ENCODE measurements at places on chromosomes 3 and 15.

DNA sequence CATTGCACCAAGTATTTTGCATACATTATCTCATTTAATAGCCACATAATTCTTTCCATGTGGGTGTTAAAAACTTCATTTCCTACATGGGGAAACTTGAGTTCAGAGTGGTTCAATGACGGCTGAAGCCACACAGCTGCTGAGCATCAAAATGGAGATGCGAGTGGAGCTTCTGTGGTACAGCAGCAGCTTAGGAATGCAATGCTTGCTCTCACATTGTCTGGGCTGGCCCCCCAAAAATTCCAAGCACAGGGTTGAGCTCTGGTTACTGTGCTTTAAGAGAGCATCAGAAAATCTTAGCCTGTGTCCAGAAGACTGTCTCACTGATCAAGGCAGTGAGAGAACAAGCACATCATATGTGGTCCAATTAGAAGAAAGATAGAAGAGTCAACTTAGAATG lies 57.4 kb upstream of the GADL1 start:
- no peak for DNase-seq

DNA sequence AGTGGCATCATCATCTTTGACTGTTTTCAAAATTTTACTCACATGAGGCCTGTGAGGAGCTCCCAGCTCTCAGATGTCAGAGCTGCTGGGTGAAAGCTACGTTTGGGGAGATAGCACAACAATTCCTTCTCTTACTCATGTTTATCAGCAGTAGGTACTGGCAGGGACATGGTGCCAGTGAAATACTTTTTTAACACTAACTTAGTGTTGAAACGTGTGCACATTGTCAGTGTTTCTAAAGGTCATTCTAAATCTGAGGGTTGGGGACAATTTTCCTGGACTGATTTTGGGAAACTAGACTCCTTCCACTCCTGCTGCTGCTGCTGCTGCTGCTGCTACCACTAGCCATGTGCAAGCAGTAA lies 487.4 kb downstream of the PDCD6IP start:
- no peak for DNase-seq

DNA sequence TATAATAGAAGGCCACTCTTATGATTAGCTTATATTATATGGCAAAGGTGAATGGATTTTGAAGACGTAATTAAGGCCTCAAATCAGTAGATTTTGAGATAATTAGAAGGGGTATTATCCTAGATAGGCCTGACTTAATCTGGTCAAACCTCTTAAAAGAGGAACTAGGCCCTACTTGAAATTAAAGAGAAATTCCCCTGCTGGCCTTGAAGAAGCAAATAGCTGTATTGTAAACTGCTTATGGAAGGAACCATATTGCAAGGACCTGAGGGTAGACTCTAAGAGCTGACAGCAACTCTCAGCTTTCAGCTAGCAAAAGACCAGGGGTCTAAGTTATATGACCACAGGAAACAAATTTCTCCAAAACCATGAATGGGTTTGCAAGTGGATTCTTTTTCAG lies 219.0 kb upstream of the ONECUT1 start:
- DNase-seq: no peak

DNA sequence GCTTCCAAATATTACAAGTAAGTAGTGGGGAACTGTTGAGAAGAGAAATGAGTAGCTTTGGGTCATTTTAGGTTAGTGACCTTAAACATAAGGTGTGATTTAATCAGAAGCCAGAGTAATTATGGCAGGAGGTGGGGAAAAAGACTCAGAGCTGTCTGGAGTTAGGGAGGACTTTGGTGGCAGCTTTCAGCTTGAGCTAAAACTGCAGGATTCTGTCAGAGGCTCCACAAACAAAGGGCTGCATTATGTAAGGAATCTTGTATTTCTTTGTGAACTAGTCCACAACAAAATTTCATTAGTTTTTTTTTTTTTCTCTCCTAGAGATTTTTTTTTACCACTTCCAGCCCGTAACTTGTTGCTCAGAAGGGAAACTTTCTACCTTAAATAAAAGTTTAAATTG lies 345.3 kb downstream of the TIGIT start:
- no peak for DNase-seq

DNA sequence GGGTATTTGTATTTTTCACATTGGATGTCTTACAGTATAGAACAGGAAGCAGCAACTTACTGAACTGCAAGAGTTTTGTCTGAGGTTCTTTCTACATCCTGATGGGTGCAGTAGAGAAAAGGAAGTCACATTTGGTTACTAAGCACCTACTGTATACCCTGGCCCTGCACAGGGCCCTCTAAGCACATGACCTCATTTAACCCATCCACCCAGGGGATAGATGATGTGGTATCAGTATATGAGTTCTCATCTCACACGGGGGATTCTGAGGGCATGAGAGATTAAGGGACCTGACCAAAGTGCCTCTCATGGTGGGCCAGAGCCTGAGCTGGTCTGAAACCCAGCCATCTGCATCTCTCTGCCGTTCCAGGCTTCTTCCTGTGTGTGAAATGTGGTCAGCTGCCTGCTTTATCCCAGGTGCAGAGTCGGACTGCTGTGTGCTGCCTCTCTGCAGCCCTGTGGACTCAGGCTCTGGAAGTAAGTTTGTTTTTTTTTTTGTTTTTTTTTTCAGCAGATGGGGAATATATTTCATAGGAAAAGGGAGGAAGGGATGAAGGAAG lies 17.9 kb downstream of the SLC6A11 start:
- no peak for DNase-seq

DNA sequence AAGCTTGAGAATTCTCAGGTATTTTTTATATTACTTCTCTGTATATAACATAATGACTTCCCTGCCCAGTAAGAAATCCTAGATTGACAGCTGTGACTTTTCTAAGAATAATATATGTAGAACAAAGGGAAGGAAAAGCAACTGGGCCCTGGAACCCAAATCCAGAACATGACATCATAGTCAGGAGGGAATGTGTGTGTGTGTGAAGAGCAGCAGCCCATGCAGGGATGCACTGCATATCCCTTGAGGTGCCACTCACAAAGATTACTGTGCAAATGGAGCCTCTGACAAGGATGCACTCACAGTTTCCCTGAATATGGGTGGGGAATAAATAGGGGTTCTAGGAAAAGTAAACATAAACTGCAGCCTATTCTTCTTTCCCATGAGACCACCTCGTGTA lies 279.5 kb downstream of the NEK10 start:
- DNase-seq: no peak

- DNase-seq: no peak
Observed at GRCh38 chr15:44593042-44593736, 56.2 kb downstream of the EIF3J start.

- no peak for DNase-seq
Observed at GRCh38 chr3:114506591-114507300, 212.9 kb downstream of the TIGIT start.

- no peak for DNase-seq
Observed at GRCh38 chr15:60554494-60554893, 75.6 kb upstream of the ICE2 start.

DNA sequence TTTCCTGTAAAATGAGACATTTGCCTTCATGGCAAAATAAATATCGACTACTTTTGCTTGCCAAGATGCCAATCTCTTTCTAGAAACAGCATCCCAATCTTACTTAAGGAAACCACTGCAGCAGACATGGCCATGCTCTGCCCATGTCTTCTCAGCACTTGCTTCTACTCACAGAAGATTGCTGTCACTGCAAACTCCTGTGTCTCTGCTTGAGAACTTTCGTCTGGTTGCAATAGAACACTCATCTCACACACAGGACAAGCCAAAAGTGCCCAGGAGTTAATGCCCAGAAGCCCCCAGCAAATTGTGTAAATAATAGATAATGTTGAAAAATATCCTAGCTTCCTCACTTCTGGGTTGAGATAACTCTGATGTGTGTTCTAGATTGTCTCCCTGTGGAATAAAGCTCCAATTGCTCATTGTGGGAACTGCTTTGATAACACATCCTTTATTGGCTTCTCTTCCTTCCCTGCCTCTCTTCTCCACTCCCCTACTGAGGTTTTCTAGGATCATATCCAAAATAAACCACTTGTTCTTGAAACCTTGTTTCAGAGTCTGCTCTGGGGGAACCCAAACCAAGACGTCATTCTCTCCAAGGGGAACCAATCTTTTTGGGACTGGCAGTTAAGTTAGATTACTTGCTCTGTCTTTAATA lies 156.3 kb upstream of the STRIT1 start:
- no peak for DNase-seq

GRCh38 chr15:63582718-63583426 lies 14.3 kb upstream of the FBXL22 start:
- no peak for DNase-seq

DNA sequence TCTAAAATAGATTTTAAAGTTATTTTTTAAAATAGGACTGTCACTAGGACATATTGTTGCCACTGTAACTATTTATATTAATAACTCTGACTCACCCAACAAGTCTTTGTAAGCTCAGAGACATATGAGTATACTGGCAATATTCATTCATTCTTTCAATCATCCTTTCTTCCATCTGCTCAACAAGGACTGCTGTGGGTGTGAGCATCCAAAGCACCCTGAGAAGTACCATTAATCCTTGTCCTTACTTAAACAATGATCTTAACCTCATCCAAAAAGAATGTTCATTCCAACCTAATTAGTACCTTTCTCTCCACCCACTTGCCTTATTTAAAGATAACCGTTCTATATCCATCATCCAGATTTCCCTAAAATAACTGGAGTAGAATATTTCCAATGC lies 94.2 kb upstream of the PPP2R3A start:
- DNase-seq: no peak

- no peak for DNase-seq
Observed at GRCh38 chr3:112739252-112739965, 98.5 kb upstream of the CCDC80 start.

DNA sequence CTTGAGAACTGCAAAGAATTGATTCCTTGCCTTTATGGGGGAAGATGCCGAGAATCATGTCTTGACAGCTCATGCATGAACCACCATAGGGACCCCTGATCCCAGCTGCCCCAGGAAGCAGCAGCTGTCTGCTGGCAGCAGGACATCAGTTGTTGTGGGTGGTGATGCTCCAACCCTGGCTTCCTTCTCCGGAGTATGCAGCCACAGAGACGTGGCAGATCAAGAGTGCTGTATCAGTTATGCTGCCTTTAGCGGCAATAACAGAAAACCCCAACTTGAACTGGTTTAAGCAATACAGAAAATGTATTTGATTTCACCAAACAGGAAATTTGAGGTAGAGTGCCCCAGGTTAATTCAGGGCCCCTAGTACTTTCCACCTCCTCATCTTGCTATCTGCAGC lies 92.2 kb upstream of the TNFAIP8L3 start:
- no peak for DNase-seq

GRCh38 chr3:49568965-49569364 lies 14.7 kb downstream of the BSN start:
- DNase-seq: peak; percentile 1

GRCh38 chr15:87656372-87656771 lies 600.2 kb downstream of the NTRK3 start:
- no peak for DNase-seq

- DNase-seq: no peak
Observed at GRCh38 chr3:29346828-29347227, 66.0 kb downstream of the RBMS3 start.

DNA sequence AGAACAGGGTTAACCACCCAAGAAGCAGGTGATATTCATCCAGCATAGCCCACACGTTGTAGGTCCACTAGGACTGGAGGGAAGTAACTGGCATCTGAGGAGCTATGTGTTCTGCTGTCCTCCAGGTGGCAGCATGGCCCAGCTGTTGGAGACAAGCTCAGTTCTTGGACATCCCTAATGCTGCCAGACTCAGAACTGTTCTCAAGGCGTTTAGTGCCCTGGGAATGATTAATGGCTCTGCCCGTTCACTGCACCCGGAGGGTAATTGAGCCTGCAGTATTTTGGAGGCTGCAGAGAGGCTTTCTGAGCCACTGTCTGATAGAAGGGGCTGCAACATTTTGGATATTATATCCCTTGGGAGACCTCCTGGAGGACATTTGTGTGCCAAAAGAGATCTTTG lies 521.3 kb upstream of the SEMA6D start:
- peak; percentile 18 for DNase-seq

GRCh38 chr3:732326-732928 lies 360.4 kb upstream of the CNTN6 start:
- no peak for DNase-seq

GRCh38 chr15:50235794-50236193 lies 29.7 kb downstream of the HDC start:
- no peak for DNase-seq

DNA sequence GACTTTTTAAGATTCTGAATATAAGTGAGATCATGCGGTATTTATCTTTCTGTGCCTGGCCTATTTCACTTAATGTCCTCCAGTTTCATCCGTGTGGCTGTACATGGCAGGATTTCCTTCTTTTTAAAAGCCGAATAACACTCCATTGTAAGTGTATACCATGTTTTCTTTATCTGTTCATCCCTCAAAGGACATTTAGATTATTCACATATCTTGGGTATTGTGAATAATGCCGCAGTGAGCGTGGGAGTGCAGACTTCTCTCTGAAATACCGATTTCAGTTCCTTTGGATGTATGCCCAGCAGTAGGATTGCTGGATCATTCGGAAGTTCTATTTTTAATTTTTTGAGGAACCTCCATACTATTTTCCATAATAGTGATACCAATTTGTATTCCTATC lies 136.1 kb downstream of the APBA2 start:
- DNase-seq: no peak

- peak; percentile 37 for DNase-seq
Observed at GRCh38 chr3:108153451-108153981, 62.7 kb upstream of the CD47 start.

GRCh38 chr15:80597076-80597475 lies 98.0 kb upstream of the ABHD17C start:
- DNase-seq: no peak

DNA sequence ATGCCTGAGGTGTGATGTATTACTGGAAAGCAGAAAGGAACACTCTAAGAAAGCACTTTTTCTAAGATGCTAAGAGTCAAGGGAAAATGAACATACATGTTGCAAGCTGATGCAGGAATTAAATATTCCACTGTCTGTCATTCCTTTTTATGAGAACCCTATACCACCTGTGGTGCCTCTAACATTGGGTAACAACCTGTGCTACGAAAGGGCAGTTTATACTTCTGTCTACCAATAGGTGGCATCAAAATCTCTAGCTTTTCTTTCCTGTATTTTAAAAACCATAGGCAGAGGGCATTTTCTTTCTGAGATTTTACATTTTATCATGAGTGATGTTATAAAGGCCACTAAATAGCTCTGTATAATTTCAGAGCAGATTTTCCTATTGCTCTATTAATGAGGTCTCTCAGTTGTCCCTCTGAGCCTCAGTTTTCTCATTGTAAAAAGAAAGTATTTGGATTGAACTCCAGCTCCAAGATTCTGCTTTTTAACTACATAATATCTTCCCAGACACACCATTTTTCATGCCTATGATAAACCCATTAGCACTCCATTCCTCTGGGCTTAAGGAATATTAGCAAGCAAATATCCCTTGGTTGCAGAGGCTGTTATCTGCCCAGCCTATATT lies 3.5 kb upstream of the CPNE4 start:
- DNase-seq: no peak

GRCh38 chr3:157375342-157375986 lies 61.2 kb upstream of the PTX3 start:
- DNase-seq: no peak

DNA sequence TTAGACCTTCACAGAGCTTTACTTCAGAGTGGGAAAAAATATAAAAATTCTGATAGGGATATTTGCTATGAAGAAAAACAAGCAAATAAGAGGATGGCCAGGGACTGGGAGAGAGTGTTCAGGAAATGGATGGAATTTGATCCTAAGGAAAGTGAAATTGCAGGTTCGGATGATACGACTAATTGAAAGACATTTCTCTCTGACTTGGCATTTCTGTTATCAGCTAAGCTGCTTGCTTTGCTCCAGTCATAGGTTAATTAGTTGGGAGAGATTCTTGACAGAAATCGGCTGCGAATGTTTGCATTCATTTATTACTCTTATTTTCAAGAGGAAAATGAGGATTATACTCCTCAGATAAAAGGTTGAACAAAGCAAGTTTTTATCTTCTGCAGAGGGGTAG lies 808.7 kb upstream of the NECTIN3 start:
- DNase-seq: no peak

Data from germinal center (tissue), 1 donor.